ENCODE measurements at places on chromosomes 2 and 18.
A peak's percentile ranks its signal among the peaks of the same experiment; 100 is the strongest.

GRCh38 chr2:64609942-64610281 is 43.8 kb downstream of the SERTAD2 start:
- no peak for DNase-seq

DNA sequence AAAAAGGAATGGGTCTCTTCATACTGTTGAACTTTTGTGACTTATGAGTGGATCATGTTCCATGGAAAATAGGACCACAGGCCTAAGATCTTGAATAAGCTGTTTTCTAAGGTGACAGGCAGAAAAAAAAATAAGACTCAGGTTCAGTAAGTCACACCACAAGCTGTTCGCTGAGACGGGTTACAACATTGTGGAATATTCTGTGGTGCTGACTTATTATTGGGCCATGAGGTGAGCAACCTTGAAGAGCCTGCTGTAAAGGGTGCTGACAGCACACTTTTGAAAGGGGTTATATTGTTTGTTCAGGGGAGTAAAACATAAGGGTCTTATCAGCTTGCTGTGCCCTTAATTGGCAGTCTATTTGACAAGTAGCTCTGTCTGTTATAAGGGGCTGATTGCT is 439.8 kb upstream of the SLC14A2 start:
- no peak for DNase-seq

DNA sequence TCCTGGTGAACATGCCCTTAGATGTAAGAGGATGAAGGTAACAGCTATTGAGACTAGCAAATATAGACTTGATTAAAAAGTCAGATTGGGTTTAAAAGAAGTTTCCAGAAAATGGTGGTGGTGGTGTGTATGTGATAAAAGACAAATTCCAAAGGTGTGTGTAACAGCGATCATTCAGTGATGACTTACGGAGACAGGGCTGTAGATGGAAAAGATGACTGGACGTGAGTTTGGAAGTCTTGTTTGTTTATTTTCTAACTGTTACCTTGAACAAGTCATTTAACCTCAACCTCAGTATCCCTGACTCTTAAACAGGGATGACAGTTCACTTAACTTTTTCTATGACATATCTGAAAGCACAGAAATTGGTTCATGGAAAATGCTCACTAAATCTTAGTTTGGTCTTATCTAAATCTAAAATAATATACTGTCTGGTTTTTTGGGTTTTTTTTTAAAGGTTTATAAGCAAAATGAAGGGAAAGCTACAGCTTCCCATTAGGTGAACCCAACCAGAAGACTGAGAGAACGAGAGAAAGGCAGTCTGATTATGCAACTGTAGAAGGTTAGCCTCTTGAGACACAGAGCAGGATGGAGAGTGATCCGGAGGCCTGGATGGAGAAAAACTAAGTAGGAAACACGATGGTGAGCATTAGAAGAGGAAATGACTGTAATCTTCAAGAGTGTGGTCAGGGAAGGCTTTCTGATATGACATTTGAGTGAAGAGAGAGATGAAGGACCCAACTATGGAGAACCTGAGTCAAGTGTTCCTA is 71.9 kb downstream of the TCF4 start:
- no peak for DNase-seq

DNA sequence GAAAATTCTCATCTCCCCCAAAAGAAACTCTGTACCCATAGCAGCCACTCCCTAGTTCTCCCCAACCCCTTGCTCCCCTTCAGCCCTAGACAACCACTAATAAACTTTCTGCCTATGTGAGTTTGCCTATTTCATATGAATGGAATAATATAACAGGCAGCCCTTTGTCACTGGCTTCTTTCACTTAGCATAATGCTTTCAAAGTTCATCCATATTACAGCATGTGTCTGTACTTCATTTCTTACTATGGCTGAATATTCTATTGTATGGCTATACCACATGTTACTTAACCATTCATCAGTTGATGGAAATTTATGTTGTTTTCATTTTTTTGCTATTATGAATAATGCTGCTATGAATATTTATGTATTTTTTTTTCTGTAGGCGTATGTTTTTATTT is 442.9 kb downstream of the SLC4A3 start:
- DNase-seq: no peak

GRCh38 chr2:234266952-234267351 is 216.4 kb downstream of the SPP2 start:
- DNase-seq: no peak

DNA sequence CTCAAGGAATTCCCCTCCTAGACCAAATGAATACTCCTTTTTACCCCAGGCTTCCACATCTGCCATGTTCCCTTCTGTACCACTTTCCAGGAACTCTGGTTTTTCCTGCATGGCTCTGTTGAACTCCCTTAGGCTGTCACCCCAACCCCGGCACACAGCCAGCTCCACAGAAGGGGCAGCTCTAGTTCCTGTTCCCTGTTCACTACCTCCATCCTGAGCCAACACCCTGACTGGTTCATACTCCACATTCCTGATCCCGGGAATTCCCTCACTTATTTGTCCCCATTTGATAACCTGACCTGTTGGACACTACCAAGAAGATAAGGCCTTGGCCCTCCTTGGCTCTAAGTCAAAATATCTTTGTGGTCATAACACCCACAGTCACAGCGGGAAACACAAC is 280.9 kb upstream of the RAB6C start:
- DNase-seq: no peak

- no peak for DNase-seq
Measured at GRCh38 chr2:123870206-123870880, 154.7 kb upstream of the CNTNAP5 start.

DNA sequence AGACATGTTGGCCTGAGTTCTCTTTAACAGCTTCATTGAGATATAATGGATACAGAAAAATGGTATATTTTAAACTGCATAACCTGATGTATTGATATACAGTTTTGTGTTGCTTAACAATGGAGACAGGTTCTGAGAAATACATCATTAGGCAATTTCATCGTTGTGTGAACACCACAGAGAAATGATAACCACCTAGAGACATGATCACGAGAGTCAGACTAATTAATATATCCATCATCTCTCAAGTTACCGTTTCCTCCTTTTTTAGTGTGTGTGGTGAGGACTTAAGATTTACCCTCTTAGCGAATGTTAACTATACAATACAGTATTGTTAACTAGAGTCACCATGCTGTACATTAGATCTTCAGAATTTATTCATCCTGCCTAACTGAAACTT is 178.1 kb downstream of the FMNL2 start:
- DNase-seq: no peak

DNA sequence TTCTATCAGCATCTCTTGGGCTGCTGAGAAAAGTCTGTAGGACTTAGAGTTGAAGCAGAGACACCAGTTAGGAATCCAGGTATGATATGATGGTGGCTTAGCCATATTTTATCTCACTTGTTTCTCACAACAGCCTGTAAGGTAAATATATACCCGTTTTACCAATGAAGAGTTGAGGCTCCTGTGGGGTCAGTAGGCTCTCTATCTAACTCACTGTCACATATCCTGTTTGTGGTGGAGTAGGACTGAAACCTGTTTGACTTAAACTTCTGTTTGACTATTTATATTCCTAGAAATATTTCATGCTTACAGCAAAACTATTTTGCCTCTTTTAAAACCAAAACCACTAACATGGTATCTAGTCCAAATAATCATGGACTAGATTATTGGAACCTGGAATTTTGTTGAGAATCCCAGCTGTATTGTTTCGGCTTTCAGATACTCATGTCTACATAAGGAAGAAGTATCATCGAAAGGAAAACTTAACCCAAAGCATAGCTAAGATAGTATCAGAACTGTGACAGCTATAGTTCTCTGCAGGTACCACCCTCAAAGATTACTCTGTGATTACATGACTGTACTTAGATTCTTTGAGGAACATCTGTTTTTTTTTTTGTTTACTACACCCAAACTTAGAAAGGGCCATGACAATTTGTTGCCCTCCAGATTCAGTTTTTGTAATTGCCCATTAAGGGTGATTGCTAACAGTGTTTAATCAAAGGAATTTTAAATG is 216.1 kb upstream of the THUMPD2 start:
- DNase-seq: no peak

DNA sequence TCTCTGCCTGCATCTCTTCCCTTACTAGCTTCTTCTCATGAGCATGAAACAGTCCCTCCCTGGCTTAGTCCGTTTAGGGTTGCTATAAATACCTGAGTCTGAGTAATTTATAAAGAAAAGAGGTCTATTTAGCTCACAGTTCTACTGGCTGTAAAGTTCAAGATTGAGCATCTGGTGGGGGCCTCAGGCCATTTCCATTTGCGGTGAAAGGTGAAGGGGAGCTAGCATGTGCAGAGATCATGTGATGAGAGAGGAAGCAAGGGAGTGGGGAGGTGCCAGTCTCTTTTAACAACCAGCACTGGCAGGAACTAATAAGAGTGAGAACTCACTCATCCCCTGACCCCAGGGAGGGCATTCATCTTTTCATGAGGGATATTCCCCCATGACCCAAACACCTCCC is 26.8 kb downstream of the RHBDD1 start:
- DNase-seq: no peak

DNA sequence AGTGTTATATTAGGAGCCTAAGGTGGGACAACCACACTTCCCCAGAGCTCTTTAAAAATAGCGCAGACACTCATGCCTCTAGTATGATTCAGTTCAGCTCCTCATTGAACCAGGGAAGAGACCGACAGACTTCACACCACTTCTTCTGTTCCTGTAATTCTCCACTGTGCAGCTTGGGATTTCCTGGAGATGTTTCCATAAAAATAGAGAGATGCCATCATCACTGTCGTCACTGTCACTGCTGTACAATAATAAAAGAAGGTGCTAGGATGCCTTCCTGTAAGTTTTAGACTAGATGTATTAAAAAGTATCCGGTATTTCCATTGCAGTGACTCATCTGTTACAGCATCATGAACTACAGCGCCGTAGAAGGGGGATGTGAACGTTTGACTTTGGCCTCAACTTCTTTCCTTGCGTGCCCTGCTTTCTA is 110.9 kb downstream of the FAM210A start:
- no peak for DNase-seq

GRCh38 chr2:102359527-102359926 is 3.9 kb downstream of the IL18R1 start:
- no peak for DNase-seq

DNA sequence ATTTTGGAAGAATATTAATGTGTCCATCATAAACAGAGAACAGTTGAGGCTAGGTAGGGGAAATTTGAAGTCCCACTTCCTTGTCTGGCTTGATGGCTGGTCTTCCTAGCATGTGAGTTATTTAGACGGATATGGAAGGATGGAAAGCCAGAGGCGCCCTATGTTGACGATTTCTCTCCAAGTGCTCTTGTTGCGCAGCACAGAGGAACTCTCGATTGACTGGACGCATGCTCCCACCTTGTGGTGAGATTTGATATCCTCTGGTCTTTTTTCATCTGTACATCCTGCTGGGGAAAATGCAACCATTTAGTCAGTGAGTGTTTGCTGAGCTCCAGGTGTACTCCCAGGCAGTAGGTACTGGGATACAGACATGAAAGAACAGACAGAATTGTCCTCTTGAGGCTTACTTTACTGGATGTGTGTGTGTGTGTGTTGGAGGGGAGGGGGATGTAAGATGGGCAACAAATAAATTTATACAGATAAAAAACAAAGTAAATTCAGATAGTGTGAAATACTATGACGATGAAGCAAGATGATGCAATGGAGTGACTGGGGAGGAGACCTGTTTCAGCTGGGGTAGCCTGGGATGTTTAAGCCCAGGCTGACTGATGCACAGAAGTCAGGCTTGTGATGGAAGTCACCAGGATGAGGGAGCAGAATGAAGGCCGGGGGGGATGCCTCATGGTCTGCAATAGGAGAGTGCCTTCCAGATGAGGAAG is 137.2 kb downstream of the TRIM43 start:
- DNase-seq: no peak

- DNase-seq: no peak
Measured at GRCh38 chr2:182715121-182715891, 751 bp upstream of the DNAJC10 start.

DNA sequence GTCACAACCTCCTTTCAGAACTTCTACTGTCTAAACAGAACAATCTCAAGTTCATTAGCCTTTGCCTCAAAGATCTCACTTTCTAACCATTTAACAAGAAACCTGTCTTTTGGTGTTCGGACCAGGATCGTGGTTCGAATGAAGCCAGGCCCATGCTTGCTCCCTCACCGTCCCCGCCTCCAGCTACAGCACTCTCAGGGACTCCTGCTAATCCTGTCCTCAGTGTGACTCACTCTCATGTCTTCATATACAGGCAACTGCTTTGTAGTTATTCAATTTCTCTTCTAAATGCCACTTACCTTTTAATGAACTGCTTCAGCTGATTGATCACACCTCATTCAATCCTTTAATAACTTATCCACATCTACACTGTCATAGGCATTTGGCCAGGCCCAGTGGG is 15.8 kb downstream of the SERTAD2 start:
- DNase-seq: no peak

GRCh38 chr2:82652117-82652516 is 1807.0 kb downstream of the SUCLG1 start:
- no peak for DNase-seq

DNA sequence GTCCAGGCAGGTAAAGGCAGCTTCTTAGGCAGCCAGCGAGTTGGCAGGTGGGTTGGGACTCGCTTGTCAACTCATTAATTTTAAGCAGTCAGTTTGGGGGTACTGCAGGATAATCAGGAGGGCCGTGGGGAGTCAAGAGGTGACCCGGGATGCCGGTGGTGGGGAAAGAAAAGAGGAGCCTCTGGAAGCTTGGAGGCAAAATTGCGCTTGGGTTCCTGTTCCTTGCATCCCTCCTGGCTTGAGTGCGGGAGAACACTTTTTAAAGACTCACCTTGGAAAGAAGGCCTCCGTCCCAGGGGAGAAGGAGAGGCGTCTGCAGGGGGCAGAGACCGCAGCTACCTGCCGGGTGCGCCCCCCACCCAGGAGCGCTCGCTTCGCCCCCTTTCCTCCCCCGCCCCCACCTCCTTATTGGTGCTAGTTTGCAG is at the start of gene KCNJ3:
TSS of gene KCNJ3 (plus strand) at position 400 of the 425 bp plus-strand sequence. CDS start 81 bp downstream, outside the sequence.
- DNase-seq: no peak

GRCh38 chr2:188441288-188441947 is 149.7 kb downstream of the GULP1 start:
- DNase-seq: no peak

- DNase-seq: no peak
Measured at GRCh38 chr2:118321432-118322105, 233.3 kb downstream of the INSIG2 start.

DNA sequence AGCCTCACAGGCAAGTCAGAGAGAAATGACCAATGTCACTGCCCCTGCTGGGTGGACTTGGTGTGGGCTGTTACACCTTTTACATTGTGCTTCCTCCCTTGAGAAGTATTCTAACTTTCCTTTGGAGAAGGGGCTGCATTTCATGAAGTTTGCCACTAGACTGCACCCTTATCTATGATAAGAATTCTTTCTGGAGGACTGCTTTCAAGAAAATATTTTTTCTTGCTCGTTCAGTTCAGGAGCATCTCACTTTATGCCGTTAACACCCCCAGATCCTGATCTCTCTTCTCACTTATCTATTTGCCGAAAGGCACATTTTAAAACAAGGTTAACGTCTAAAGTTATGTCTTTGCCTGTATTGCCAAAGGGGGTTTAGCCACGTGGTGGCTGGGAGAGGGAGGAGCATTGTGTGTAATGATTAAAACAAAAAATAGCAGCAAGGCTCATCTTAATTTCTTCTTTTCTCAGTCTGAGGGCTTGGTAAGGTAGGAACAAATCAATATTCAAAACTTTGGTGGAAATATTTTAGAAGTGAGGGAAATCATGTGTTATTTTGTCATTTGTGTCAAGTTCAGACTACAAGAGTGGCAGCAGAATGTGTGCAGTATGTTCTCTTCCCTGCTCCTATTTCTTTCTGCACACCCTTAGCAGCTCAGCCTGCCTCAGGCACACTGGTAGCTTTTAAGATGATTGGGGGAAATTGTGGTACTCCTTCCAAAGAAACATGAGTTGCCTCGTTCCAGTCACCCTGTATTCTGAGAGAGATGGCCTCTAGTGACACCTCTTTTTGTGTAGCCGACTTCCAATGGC is 1.6 kb upstream of the IGFBP5 start:
- peak; percentile 4 for DNase-seq

- no peak for DNase-seq
Measured at GRCh38 chr18:75158465-75159237, 50.3 kb downstream of the PTGR3 start.

All from cerebellar nuclear complex (tissue), 1 donor.